ENCODE measurements at places on chromosomes 5 and 9.

- DNase-seq: no peak
Measured at GRCh38 chr5:54520940-54521339, 3.4 kb downstream of the SNX18 start.

DNA sequence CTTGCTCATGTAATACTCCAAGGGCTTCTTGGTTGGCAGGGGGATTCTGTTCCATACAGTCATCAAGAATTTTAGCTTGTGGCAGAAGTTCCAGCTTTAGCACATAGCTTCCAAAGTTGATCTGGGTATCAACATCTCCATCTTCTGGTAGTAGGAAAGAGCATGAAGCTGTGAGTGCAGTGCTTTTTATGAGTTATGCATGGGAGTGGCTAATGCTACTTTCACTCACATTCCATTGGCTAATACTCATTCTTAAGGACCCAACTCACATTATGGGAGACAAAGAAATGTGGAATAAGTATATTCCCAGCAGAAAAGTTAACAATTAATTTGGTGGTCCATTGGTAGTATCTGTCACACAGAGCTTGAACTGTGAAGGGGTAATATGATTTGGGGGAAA lies 194.2 kb upstream of the CHD1 start:
- no peak for DNase-seq

DNA sequence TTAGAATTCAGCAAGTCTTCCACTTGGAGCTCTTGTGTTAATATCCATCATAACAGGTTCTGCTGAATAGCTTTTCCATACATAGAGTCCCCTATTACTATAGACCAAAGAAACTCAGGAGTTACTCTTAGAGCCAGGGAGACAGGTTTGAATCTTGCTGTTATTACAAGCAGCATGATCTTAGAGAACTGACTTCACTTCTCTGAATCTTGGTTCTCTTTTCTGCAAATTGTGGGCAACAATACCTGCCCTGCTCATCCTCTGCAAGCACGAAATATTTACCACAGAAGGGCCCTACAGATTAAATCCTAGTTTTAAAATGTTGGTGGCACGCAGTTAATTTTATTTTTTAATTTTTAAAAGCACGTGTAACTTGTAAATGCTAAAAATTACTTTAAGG lies 111.7 kb downstream of the TLR4 start:
- DNase-seq: no peak

- DNase-seq: no peak
Measured at GRCh38 chr9:136249877-136250559, 4.4 kb upstream of the QSOX2 start.

DNA sequence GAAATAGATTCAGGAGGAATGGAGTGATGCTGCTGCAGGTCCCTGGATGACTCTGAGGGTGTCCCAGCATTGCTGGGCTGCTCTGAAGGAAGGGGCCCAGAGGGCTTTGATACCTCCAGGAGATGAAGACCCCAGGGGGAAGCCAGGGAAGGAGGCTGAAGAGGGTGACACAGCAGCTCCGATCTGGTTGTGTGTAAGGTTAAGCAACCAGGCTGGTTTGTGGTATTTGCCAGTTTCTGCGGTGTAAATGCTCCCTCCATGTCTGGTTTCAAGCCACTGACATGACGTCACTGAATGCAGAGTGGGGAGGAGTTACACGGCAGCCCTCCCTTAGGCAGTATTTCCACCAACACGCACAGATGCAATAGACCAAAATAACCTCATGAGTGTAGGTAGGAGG lies 40.0 kb upstream of the ORM1 start:
- DNase-seq: no peak

DNA sequence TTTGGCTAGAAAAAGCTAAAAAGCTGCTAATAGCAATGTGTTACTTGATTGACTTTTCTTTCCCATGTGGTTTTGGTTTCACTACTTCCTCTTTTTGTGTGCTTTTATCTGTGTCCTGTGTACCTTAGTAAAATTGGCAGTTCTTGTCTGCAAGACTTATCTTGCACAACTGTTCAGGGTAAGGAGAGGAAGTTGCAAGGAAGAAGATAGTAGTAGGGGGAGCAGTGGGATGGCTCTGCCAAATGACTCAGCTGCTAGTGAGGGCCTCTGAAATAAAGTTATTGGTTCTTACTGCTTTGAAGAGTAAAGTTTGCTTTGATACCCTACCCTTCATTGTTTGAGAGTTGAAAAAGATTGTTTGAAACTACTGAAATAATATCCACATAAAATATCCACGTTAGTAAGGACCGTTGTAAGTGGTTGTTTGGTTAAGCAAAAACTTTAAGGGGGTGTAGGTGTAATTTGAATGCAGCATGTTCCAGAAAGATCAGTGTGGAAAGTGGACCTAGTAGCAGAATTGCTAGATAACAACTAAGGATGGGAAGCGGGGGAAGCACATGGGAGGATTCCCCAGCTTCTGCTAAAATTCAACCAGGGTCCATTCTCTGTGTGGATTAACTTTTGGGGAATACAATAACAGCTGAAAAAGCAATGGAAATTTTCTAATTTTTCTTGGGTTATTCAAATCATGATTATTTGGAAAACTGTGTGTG lies 123.5 kb downstream of the SCAMP1 start:
- DNase-seq: no peak

- no peak for DNase-seq
Measured at GRCh38 chr5:81846301-81846700, 95.4 kb upstream of the SSBP2 start.

- DNase-seq: no peak
Measured at GRCh38 chr5:68037546-68037945, 178.0 kb upstream of the PIK3R1 start.

DNA sequence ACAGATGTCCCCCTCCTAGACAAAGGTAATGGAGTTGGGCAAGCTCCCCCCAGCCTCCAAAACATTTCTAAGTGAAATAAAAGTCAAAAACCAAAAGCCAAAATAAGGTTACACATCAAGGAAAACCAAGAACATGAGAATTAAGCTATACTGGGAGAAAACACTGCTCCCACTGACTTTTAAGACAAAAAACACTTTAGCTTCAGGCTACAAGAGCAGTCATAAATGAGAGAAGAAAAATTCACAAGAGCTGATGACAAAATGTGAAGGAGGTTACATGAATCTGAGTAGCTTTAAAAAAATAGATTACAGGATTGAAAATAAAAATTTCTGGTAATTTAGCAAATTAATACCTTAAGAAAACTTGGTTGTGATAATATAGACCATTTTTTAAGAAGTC lies 1370.3 kb upstream of the CDH9 start:
- no peak for DNase-seq

DNA sequence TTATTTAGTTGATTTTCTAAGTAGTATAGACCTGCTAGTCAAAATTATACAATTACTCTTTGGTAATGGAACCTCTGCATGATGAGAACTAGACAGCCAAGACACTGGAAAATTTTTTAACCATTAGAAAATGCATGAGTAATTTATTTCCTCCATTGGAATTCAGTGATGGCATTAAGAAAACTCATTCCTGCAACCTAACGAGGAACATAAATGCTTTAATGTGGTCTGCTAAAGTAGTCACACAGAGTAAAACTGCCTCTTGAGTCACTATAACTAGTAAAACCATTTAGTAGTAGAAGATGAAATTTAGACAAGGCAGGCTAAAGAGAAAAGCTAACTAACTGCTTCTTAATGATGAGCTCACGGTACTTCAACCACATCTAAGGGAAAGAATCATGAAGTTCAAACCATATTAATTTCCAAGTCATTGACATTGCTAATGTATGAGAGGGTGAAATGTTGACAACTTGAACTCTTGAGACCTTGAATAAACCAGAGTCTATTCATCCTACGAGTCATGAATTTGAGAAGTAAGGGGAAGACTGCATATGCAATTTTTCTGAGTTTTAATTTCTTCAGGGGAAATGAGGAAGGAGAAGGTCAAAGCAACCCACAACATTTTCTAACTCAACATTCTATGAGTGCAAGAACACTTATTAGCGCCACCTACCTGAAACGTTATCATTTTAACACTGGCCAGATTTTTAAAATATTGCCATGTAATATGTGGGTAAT lies 74.4 kb downstream of the GLIS3 start:
- DNase-seq: no peak

DNA sequence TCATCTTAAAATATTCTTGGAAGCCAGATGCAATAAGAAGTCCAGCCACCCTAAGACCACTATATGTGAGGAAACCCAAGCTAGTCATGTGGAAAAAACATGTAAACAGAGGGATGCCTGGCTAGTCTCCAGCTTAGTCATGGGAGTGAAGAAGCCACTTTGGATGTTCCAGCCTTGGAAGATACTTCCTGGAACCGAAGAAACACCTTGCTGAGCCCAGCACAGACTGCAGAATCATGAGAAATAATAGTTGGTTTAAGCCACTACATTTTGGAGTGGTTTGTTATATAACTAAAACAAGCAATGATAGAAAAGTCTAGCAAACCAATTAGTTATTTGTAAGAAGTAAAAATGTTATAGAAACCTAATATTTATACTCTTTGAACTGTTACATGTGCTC lies 12.6 kb downstream of the DHX29 start:
- DNase-seq: no peak

GRCh38 chr5:152246401-152246800 lies 158.7 kb downstream of the NMUR2 start:
- DNase-seq: peak; percentile 71

DNA sequence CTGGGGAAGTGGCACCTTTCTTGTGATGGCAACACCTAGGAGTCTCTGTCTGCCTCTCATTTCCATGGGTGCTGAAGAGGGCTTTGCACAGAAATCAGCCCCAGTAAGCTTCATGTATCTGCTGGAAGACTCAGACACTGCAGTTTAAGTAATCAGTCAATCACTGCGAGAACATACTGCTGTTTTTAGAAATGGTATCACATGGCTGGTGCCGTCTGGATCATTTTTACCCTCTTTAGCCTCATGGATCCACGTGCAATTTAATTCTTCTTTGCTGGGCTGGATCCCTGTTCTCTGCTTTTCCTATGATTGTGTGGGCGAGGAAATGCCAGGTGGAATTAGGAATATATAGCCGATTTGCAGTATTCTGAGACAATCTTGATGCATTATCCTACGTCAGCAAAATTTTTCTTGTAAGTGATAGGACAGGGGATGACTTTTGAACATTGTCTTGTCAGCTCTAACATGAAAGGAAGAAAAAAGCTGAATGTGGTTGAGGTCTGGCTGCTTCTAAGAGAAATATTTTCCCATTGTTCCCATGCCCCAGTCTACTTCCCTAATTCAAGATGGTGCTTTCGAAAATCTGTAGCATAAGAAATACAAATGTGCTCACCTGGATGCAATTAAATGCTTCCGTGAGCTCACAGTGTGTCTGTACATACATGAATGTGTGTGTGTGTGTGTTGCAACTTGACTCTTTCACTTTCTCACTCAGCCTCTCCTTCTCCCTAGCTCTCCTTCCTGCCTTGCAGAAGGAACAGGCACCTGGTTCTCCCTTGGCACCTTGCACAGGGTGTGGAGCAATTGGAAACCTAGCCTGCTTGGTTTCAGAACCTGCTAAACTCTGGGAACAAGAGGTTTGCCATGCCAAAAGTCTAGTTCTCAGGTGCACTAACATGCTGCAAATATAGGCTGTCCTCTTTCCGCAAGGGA lies 281.6 kb downstream of the NTRK2 start:
- no peak for DNase-seq

DNA sequence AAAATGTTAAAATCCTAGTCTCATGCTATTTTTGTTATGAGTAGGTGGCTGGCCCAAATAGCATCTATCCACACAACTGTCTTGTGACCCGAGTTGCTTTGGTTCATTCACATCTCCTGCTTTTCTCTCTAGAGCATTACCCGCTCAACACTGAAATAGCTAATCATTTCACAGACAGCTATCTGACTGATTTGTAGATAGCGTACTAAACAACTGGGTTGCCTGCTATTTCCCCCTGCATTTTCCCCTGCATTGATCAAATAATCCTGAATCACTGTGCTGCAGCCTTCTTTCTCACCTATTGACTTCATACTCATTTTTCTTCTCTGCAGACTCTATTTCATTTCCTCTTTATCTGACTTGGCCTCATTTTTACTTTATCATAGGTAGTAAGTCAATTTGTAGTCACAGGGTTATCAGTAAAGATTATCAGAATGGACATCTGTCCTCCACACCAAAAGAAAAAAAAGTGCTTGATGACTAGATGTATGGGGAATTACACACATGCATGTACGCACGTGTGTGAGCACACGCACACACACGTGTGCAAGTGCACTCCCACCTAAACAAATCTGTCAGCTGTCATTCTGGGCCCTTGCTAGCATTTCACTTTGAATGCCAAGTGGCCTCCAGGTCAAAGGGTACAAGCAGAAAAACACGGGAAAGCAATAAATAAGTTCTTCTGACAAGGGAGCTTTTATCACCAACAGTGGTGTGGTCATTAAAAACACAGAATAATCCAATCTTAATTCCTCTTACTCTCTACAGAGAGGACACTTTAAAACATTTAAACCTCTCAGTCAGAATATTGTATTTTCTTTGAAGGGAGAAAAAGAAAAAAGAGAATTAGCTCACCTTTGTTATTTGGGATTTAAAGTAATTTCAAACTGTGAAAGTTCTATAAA lies 501.6 kb downstream of the EFNA5 start:
- no peak for DNase-seq

GRCh38 chr5:103840600-103840999 lies 278.0 kb upstream of the NUDT12 start:
- no peak for DNase-seq

GRCh38 chr5:26690511-26690910 lies 347.9 kb downstream of the CDH9 start:
- no peak for DNase-seq
